ENCODE measurements at places on chromosomes 3 and 15.
A peak's percentile ranks its signal among the peaks of the same experiment; 100 is the strongest.

- DNase-seq: no peak
Measured at GRCh38 chr15:99158626-99159412, 53.9 kb downstream of the SYNM start.

DNA sequence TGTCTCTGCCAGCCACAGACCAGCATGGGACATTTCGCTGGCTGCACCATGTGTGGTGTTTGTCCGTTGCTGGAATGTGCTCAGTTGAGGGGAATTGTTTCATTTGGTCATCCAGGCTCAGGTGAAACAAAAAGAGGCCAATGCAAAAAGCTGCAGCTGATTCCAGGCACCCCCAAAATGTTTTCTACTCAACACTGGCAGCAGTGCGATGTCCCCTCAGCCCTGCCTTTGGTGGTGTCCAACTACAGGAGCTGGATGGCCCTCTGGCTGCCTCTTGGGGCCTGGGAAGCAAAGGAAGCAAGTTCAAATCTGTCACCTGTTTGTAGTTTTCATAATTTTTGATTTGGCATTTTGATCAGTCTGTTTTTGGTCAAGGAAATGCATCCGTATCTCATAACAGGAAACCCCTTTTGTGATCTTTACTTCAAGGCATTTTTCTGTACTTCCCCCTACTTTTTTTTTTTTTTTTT lies 141.8 kb downstream of the EEFSEC start:
- DNase-seq: no peak

DNA sequence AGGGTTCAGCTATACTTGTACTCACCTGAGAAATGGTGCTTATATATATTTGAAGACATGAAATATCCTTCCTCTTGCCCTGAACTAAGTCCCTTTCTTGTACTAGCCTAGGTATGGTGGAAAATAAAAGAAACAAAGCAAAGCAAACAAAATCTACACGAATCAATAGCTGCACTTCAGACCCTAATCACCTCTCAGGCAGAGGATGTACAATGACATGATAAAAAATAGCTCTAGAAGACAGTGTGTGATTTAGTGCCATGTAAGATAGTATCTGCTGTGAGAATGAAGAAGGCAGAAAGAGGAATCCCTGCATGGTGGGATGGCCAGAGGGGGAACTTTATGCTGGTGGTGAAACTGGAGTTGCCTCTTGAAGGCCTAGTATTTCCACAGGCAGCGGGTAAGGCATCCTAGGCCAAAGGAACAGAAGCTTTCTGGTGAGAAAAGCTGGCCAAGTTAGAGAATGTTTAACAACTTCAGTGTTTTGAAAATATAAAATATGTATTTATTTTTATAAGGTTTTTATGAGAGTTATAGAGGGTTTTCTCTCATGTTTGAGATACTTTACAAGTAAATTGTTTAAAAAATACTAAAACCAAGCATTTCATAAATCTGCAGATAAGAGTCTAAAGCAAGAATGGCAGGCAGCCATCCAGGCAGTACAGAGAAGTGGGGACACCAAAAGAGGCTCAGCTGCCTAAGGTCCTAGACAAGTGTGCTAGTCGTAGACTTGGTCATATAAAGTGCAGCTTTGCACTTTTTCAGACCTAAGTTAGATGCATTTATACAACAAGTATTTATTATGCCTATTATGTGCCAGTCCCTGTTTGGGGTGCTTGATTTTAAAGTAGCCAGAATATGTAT lies 14.9 kb downstream of the LEKR1 start:
- no peak for DNase-seq

- DNase-seq: no peak
Measured at GRCh38 chr3:30694148-30694547, 87.7 kb downstream of the TGFBR2 start.

DNA sequence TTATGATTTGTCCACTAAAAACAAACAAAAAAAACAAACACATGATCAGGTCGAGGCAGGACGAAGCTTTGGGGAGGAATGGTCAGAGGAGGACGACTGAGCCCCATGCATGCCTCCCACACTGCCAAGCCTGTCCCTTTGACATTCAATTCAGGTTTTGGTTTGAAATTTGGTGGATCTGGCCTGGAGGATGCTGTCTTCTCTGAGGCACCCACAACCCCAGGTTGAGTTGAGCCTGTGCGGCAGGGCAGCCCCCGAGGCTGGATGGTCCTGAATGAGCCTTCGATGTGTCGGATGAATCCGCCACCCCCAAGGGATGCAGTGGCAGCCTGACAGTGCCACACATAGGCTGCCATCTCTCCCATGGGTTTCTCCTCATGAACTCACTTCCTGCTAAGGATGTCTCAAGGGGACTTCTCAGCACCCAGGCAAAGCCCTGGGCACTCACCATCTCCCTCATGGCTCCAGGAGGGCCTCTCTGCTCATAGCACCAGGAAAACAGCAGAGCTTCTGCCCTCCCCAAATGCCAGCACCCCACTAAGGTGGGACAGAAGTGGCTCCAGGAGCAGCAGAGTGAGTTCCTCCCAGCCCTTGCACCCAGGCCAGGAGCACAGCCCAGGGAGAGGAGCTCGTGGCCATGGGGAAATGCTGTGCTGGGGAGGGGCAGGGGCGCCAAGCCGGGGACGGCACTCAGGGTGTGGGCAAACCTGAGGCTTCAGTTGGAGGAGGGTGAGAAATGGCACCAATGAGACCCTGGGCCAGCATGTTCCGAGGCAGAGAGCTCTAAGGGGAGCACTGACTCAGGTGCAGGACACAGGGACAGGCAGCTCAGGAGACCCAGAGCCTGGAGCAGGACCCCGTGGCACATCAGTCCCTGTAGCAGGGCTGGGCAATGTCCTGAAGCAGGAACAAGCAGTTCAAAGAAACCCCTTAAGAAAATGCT lies 18.5 kb downstream of the PRR23E start:
- no peak for DNase-seq

DNA sequence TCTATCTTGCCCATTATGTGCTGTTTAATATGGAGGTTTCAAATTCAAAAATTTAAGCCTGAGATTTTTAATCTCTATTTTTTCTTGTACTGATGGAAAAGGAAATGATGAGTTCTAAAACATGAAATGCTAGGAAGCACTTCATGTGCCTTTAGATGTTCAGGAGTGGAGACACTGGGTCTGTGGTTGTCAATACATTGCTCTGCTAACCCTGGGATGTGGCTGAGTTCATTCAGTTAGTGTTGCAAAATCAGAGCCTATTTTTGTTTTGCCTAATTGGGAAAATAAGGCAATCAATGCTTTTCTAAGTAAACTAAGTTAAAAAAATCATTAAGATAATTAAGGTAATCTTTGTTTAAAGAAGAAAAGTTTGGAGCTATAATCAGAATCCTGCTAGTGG lies 83.1 kb downstream of the DIPK2A start:
- DNase-seq: no peak

DNA sequence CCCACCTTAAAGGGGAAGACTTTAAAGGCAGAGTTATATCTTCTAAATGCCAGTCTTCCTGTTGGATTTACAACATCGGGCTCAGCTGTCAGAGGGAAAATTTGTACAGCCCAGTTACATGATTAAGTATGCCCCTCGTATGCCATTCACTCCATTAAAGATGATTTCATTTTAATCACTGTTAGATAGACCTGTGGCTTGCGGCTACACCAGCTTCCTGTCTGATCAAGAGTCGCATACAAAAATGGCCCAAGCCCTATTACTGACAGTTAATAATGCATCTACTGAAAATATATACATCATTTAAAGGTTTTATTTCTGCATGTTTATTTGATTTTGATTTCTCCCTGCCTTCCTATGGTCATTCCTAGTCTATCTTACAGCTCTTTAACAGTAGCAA lies 7.1 kb downstream of the EIF4E3 start:
- no peak for DNase-seq

DNA sequence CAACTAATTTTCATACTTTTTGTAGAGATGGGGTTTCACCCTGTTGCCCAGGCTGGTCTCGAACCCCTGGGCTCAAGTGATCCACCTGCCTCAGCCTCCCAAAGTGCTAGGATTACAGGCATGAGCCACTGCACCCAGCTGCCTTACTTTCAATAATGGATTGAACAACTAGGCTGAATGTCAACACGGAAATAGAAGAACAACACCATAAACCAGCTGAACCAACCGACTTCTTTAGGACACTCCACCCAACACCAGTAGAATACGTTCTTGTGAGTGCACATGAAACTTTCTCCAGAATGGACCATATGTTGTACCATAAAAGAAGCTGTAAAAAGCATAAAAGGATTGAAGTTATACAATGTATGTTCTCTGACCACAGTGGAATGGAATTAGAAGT lies 42.9 kb downstream of the GXYLT2 start:
- DNase-seq: no peak

DNA sequence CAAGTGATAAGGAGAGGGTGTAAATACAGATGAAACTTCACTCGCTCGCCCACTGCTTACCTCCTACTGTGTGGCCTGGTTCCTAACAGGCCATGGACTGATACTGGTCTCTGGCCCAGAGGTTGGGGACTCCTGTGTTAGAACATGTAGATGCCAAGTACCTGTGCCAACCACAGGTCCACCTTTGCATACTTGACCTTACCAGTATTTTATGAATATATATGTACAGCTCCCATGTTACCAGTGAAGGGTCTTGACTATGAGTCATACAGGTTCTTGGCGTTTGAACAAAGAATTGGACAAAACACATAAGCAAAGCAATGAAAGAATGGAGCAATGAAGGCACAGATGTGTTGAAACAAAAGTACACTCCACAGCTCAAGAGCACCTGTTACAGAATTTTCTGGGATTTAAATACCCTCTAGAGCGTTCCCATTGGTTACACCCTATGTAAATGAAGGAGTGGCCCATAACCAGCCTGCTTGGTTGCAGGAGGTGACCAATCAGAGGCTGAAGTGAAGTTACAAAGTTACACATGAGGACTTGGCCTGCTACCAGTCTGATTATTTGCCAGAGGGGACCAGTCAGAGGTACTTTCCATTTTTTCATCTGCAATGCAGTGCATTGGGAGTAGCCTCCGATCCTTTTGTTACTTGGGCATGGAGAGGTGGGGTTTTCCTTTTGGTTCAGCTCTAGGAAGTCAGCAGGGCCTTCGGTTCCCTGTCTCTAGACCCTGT lies 1.7 kb upstream of the GFM1 start:
- DNase-seq: no peak

- no peak for DNase-seq
Measured at GRCh38 chr3:171248426-171249111, 211.6 kb downstream of the TNIK start.

DNA sequence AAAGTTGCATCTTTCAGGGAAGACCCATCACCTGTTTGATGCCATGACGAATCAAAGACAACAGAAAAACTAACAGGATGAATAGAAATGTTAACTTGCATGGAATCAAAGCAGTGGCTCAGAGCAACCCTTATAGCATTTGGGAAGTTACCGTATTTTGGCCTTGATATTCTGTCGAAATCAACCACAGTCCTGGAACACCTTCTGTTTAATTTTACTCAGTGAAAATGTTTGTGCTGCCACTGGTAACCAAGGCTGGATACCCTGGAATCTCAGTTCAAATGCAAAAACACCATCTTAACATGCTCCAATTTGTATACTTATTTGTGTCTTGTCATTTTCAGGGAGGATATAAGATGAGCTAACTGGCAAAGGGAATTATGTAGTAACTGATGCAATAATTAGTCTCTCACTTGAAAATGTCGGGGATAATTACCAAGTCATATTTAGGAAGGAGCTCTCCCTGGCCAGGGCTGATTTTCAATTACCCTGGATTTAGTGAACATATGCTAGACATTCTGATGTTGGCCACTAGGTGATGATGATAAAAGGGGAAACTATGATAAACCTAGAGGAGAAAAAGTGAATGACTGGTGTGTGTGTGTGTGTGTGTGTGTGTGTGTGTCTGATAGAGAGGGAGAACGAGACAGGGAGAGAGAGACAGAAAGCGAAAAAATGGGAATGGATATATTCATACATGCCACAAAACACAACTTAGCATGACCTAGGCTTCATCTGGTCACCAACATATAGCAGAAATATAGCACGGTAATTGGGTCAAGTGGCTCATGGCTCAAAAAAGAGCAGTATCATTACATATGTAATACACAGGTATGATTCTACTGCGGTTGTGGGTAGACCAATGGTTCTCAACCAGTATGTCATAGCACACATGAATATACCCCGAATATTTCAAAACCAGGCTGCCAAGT lies 19.0 kb upstream of the PRICKLE2 start:
- DNase-seq: no peak

DNA sequence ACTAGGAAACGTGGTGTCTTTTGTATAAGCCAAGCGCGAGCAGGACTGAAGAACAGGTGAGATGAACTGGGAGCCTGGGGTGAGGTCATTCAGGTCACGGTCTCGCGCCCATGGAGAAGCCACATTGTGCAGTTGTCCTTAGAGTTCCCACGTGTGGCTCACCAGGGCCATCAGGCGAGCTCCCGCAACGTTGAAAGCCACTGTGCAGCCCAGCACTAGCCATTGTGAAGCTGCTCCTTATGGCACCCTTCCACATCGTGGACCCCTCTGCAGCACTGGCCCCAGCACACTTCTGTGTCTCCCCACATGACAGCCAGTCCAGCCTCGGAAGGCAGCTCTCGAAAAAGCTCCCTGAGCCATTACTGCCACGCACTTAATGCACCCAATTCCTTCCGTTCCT lies 7.6 kb upstream of the APBA2 start:
- no peak for DNase-seq

DNA sequence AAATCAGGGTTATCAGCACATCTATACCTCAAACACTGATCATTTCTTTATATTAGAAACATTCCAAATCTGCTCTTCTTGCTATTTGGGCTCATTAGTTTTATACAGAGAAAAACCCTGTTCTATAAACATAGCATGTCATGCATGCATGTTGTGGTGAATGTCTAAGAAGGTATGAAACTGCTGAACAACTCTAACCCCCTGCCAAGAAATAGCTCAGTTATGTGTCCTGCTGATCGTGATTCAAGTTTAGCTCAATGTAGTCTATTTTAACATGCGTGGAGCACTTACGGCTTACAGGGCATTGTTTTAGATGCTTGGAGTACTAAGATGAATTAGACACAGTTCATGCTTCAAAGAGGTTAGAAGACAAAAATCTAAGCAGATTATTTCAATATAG lies 35.8 kb downstream of the MYH15 start:
- DNase-seq: no peak

GRCh38 chr15:99213187-99213811 lies 36.1 kb downstream of the TTC23 start:
- peak; percentile 57 for DNase-seq
